H1 (cell line): ENCODE measurements at places on chromosomes 5 and 9. TPM values are rescaled to one million over a fixed set of nuclear protein-coding genes. Genes with fewer than 3 reads are reported as not detected.

GRCh38 chr5:127519527-127519926 is 2.1 kb downstream of the PRRC1 start:
- DNase-seq, result no peak

DNA sequence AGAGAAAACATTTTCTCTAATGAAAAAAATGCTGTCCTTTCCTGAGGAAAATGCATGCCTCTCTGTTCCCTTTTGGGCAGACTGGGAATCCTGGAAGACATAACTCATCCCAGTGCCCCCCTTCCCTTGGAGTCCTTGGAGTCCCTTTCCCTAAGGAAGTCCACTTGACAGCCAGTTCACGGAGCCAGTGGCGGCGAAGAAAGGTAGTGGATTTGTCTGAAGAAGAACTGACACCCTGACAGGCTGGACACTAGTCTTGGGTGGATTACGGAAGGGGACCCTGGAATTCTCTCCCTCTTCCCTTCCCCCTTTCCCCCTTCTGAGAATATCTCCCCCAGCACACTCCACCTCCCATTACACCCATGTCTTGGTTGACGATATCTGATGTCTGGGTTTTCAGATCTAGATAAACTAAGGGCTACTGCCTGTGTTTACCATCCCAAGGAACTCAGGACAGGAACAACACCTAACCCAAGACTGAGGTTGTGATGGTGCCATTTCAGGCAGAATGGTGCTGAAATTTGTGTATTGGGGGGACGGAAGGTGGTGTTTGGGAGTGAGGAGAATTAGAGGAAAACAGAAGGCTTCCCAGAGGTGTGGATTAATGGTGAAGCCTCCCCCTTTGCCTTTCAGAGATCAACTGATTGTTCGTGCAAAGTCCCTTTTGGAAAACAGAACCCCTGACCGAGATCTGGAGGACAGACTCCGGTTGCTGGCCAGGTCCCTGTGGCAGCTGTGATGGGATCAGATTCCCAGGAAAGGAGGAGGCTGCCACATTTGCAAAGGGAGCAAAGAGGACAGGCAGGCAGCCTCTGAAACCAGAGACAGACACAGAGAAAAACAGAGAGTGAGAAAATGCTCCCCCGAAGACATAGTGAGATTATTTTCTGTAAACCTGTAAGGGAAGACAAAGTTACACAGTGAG is 704 bp downstream of the SPARC start:
- DNase-seq, result no peak

DNA sequence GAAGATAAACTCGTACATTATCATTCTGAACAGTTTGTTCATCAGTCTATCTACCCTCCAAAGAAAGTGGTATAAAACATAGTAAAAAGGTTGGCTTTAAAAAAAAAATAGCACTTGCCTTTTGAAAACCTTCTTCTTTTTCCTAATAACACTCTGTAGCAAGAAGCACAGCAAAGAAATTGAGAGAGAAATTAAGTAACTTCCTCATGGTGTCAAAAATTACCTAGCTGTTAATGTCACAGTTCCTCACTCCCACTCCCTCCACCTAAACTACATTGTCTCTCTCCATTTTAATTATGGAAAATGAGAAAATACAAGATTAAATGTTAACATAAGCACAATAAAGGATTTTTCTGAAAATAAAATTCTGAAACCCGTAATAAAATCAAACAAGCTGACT is 72.2 kb downstream of the CERT1 start:
- no peak for DNase-seq

- DNase-seq, result no peak
Observed at GRCh38 chr5:39486790-39487189, 62.0 kb upstream of the DAB2 start.

Gene EQTN
- 0.52 TPM in 1 of 2 replicates, not detected in the other for total RNA-seq

Gene OTP
- total RNA-seq, result not detected in 2 replicates

Gene CERCAM
- total RNA-seq, result 3.1 and 4.0 TPM in 2 replicates

Gene MEGF10
- 38.2 and 43.2 TPM in 2 replicates for total RNA-seq
